ENCODE measurements at places on chromosomes 4 and X.
A peak's percentile ranks its signal among the peaks of the same experiment; 100 is the strongest.

DNA sequence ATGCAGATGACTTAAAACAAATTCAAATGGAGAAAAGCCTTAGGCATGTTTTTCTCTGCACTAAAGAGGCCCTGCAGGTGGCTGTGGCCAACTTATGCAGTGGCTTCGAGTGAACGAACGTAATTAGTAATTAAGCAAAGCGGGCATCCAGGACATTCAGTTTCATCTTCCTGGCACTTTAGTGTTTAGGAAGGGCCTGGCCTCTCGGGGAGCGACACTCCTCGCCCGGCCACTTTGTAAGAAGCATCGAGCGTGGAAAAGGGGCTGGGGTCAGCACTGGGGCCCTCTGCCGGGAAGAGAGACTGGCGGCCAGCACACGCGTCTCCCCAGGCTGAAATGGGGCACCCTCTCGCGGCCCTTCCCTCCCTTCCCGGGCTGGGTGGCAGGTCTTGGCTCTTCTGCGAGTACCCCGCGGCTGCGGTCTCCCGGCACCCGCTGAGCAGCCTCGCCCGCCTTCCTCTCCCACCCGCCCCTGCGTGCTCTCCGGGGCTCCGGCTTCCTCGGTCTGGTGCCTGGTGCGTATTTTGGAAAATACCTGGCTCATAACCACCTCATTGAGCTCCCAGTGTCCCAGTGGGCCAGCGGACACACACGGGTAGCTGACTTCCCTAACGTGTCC, 677 bp upstream of the CYP4V2 start:
- peak; percentile 31 for DNase-seq

DNA sequence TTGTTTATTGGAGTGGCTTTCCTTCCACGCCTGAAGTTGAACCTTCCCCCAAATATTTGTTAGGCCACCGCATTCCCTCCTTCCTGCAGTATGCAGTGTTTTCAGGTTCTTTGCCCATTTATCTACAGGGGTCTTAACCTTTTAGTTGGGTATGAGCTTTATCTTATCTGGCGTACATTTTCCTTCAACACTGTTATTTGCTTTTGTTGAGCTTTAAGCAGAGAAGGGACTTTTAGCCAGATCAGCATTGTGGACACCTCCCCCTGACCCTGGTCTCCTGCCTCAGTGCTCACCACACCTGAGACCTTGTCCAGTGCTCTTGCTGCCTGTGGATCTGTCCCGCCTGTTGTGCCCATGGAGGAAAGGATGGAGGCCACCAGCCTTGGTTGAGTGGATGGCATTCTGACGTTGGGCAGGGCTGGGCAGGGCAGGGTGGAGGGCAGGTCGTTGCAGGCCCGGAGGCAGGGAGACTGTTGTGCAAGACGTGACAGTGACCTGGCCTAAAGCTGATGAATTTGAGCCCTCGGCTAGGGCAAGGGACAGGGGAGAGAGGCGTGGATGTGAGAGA, 998 bp upstream of the DUSP9 start:
- no peak for DNase-seq

DNA sequence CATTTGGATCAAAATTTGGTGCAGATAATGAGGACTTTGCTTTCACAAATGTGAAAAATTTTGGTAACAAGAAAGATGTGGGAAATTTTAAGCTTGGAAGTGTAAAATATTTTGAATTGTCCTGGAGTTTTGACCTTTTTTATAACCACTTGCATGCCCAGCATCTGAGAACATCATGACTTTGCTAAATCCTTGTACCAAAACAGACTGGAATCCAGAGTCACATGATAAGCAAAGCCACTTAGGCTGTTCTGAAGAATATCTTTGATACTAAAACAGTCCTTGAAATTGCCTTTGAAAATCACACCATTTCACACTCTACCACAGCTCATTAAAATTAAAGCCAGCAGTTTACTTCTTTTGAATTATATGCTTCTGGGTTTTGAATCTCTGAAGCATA, 2.5 kb upstream of the PPM1K start:
- DNase-seq: no peak

- DNase-seq: no peak
These were observed 10.4 kb downstream of the PAQR3 start for GRCh38 chr4:78928835-78929234.

- no peak for DNase-seq
These were observed 90.3 kb downstream of the COMMD8 start for GRCh38 chr4:47373174-47373573.

DNA sequence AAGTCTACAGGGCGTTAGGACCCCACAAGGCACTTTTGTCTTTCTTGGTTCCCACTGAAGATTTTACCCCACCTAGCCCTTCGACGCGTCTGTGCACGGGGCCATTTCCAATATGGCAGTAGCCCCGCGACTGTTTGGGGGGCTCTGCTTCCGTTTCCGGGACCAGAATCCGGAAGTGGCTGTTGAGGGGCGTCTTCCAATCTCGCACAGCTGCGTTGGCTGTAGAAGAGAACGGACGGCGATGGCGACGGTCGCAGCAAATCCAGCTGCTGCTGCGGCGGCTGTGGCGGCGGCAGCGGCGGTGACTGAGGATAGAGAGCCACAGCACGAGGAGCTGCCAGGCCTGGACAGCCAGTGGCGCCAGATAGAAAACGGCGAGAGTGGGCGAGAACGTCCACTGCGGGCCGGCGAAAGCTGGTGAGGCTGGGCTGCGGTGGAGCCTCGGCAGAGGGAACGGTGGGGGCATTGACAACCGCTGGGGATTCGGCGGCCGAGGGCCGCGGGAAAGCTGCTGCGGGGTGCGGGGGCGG, at the start of gene USP11:
Gene USP11 (plus strand): TSS at position 207 of the 530 bp plus-strand sequence. CDS start 35 bp downstream, at position 242.
- peak; percentile 26 for DNase-seq

- no peak for DNase-seq
These were observed 1006.3 kb upstream of the AGA start for GRCh38 chr4:178448372-178449035.

- no peak for DNase-seq
These were observed 22.5 kb upstream of the CLDN24 start for GRCh38 chr4:183344523-183345255.

DNA sequence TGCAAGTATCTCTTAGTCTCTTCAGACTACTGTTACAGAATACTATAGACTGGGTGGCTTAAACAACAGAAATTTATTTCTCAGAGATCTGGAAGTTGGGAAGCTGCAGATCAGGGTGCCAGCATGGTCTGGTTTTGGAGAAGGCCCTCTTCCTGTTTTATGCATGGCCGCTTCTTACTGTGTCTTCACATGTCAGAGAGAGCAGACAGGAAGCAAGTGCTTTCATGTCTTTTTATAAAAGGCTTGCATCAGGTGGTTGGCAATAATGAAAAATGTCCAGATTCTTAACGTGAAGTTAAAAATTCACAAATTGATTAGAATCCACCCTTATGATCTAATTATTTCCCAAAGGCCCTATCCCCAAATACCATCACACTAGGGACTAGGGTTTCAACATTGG, 284.9 kb downstream of the RPA4 start:
- DNase-seq: no peak

DNA sequence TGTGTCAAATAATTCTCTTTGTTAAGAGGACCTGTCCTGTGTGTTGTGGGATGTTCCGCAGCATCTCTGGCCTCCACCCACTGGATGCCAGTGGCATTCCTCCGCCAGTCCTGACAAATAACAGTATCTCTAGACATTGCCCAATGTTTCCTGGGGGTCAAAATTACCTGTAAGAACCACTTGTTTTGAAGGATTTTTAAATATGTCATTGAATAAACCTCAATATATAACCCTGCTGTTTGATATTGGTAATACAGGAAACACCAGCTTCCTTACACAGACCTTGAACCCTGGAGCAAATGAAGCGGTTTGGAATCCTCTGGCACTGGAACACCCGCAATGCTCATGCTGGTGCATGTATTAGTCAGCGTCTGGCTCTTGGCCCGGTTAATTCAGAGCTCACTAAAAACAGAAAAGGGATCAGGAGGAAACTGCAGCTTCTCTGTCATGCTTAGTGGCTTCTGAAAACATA, 101.3 kb downstream of the TBL1X start:
- no peak for DNase-seq

DNA sequence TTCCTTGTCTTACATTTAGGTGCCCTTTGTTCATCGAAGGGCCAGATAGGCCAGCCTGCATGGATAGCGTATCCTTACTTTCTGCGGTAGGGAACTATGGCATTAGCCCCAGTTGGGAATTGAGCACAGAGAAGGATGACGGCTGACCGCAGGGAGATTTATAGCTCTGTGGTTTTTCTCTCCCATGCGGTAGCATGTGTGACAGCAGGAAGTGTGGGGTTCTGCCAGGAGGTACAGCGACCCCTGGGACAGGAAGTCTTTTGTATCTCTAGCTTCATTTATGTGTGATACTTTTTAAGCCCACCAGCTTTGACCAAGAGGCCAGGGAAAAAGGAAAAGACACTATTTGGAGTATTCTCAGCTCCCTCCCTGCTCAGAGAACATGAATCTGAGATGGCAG, 33.1 kb downstream of the GAB3 start:
- DNase-seq: no peak

GRCh38 chr4:128639541-128640270, 169.8 kb upstream of the JADE1 start:
- DNase-seq: no peak

GRCh38 chrX:103356130-103356798, at the start of gene TCEAL9:
Gene TCEAL9, plus strand, starts transcription at chrX:103356506. Its CDS starts 1,179 bp downstream, at chrX:103357685.
- no peak for DNase-seq

GRCh38 chr4:119726505-119726904, 97.9 kb upstream of the PDE5A start:
- no peak for DNase-seq

DNA sequence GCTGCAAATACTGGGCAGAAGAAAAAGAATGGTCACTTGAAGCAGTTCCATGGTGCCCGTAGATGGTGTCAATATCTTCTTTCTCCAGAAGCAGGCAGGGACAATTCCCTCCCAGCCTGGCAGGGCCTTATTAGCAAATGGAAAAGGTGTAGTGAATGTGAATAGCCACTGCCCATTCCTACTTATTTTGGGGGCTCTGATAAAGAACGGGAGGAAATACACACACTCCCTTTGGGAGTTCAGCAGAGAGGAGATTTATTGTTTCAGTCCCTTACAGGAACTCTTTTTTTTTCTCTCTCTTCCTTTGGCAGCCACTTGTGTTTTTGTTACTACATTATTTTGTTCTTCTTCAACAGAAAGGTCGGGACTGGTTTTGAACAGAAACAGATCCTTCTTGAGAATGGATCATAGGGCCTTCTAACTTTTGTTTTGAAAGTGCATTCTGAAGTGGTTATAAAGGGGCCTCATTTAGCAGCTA, at the start of gene EMCN:
Gene EMCN (minus strand): TSS at position 159 of the 478 bp plus-strand sequence. CDS start 108 bp downstream, at position 51.
- DNase-seq: no peak

DNA sequence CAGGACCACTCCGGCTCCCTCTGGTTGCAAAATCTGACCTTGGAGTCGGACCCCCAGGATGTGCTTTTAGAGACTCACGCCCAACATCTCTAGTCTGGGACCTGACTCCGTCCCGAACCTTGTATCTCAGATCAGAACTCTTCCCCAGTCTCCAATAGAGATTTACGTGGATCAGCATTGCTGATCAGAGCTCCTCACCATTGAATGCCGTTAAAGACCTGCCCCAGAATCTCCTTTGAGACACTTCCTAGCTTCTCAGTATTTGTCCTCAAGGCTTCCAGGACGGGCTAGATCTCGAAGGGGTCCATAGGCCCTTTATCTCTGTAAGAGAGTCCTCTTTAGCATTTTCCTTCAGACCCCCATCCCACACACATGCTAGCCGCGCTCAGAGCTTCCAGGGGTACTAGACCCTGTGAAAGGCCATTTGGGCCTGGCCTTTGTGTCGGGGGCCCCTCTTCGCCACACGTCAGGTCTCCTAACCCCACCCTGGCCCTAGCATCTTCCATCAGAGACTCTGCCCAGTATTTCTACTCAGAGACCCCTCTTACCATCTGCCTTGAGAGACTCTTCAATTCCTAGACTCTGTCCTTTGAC, 662 bp downstream of the UBA1 start:
- no peak for DNase-seq

DNA sequence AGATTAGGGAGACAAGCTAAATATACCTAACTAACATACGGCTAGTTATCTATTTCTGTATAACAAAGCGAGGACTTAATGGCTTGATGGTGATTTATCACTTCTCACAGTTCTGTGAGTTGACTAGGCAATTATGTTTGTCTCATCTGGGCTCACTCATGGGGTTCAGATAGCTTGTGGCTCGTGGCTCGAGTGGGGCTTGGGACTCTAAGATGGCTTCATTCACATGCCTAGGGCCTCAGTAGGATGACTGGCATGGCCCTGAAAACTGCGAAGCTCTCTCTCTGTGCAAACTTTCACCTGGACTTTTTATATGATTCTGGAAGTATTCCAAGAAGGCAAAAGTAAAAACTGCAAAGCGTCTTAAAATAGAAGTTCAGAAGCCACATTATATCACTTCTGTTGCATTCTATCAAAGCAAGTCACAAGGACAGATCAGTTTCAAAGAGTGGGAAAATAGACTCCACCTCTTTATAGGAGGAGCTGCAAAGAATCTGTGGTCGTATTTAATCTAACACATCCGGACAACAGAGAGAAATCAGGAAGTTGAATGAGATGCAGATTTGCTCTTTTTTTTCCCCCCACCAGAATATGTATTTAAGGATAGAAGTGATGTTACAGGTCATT, 491.2 kb downstream of the INPP4B start:
- no peak for DNase-seq

GRCh38 chr4:181933471-181933870, 309.7 kb upstream of the TENM3 start:
- no peak for DNase-seq

DNA sequence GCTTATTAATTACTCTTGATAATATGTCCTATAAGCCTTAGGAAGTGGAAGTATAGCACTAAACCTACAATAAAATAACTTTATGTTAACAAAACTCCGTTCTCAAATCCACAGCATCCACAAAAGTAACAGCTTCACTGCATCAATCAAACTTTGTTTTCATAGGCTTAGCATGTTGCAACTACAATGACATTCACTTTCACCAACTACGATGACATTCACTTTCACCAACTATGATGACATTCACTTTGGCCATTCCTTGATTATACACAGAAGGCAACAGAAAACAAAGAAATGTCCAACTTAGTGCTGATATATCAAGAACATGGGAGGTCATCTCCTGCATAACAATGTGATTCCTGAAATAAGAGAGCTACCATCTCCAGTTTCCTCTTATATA, 44.3 kb downstream of the FBXL5 start:
- DNase-seq: no peak

Measured in stimulated activated CD8-positive, alpha-beta memory T cell treated with anti-CD3 and anti-CD28 coated beads, Interleukin-4, amount 100 ng/mL, for 24 hours (primary cell).